ENCODE measurements at places on chromosomes 2 and 18.

DNA sequence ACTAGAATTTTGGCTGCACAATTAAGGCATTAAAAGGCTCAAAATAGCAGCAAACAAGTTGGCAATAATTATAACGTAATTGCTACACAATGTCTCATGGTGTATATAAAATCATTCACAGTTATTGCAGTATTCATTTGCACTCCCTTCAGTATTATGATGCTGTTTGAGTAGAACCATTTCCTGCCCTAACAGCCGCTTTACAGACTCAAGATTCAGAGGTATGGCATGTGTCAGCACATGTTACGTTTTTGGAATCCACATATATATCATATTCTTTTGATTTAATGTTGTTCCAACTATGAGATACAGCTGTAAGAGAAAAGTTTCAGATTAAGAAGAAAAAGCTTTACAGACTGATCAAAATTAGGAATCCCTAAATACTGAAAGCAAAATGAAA lies 56.3 kb upstream of the NCKAP5 start:
- DNase-seq, result no peak

- DNase-seq, result no peak
Observed at GRCh38 chr2:241849616-241850543, 8.8 kb downstream of the PDCD1 start.

GRCh38 chr18:11733031-11733430 lies 44.0 kb downstream of the GNAL start:
- peak; percentile 64 for DNase-seq

DNA sequence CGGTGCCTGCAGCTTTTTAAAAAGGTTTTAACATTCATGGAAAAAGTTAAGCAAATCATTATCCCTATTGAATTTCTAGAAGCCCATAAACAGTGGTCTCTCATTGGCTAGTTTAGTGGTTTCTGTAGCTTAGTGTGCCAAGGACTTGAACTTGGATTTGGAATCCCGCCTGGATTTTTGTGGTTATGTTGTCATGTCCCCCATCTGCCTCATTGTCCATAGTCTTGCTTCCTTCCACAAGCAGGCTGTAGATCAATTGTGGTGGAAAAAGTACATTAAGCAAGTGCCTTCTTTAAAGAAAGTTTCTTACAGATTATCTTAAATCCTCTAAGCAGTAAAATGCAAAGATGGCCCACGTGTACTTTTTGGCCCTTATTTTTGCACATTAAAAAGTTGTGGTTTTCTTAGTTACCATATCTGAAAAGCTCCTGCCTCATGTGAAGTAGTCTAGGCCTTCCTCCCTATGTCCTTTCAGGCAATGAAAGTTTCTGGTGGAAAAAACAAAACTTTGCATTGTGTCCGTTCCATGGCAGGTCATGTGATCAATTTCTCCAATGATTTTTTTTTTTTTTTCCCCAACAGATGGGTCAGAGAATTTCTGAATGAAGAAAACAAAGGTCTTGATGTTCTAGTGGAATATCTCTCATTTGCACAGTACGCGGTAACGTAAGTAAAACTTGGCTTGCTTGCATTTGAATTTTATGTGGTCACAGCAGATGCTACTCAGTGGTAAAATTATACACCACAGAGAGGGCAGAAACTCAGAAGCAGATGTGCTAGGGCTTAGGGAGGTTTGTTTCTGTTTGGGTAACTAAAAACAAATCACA lies 158.9 kb downstream of the PRPF40A start:
- no peak for DNase-seq

DNA sequence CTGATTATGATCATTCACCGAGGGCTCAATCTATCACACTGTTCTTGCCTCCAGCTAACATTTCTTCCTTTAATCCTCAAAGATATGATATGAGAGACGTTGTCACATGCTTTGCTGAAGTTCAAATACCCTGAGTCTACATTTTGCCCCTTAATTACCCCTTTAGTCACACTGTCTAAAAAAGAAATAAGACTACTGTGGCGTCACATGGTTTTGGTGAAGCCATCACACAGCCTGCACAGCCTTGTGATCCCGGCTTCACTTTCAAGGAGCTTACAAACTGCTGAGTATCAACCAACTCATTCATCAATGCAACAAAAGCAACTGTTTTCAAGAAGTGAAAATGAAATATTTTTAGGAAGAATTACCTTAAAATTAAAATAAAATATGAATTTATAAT lies 31.9 kb upstream of the SOCS6 start:
- no peak for DNase-seq

Measured in CD4-positive, alpha-beta T cell treated with Interleukin-17A for 4 hours (primary cell).